MV-4-11 (cell line): ENCODE measurements at places on chromosomes 12 and 14.
A peak's percentile ranks its signal among the peaks of the same experiment; 100 is the strongest.

- no peak for DNase-seq
Observed at GRCh38 chr12:3558854-3559253, 67.9 kb downstream of the PRMT8 start.

DNA sequence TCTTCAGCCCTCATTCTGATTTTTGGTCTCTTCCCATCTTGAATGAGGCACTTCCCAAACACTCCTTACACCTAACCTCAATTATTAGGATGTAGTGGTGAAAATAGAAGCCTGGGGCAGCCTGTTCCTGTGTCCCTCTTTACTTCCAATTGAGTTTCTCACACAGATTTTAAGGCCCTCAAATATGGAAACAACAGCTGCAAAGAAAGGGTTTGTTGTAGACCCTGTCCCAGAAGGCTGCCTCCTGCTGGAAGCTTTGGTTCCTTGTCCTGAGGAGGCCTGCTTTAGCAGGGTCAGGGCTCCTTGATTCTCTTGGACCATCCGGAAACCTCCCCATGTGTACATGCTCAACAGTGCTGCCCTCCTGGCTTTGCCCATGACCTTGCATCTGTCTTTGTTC lies 101.3 kb downstream of the TGFB3 start:
- no peak for DNase-seq

DNA sequence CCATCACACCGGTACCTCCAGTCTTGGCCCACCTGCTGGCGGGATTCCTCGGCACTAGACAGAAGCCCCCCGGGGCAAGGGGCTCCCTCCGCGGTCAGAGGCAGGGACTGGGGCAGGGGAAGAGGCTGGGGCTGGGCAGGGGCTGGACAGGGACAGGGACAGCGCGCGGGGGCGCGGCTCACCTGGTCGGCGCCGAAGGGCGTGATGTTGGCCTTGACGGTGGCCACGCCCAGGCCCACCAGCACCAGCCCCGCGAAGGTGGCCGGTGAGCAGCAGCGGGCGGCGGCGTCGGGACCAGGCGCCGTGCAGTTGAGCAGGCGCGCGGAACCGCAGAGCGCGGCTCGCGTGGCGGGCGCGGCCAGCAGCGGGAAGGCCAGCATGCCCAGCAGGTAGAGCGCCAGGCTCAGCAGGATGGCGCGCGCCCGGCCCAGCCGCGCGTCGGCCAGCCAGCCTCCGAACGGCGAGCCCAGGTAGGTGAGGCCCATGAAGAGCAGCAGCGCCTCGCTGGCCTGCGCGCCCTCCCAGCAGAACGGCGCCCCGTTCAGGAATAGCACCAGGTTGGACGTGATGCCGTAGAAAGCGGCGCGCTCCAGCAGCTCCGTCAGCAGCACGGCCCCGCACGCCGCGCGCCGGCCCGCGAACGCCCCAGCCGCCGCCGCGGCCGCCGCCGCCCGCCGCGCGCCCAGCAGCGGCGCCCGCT lies 392 bp downstream of the SLC15A4 start:
- no peak for DNase-seq

DNA sequence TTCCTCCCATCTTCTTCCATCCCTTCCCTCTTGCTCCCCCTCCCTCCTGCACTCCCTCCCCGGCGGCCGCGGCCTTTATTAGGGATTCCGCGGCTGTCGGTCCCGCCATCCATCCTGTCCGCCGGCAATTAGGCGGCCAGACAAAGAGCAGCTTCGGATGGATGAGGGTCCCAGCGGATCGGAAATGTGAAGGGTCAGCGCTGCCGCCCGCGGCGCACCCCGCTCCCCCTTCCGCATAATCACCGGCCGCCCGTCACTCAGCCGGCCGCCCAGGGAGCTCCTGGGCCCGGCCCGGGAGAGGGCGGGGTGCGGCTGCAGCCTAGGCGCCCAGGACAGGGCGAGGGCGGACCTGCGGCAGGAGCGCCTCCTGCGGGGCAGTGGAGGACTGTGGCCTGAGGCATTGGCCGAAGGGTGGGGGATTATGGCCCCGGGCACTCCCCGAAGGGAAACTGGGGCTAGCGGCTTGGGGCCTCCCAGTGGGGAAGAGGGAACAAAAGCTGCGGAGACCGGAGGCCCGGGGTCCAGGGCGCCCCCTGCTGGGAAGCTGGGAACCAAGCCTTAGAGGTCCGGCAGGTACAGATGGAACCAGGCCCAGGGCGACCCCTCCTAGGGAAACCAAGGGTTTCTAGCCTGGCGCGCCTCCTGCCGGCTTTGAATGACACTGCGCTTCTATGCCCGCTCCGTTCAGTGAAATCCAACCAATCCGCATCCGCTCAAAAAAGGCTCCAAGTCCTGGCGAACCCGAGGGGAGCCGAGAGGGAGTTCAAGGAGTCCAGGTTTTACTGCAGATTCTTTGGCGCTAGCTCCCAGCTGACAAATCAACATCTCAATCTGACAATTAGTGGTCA lies 4.4 kb upstream of the DNAJC22 start:
- DNase-seq = peak; percentile 68

DNA sequence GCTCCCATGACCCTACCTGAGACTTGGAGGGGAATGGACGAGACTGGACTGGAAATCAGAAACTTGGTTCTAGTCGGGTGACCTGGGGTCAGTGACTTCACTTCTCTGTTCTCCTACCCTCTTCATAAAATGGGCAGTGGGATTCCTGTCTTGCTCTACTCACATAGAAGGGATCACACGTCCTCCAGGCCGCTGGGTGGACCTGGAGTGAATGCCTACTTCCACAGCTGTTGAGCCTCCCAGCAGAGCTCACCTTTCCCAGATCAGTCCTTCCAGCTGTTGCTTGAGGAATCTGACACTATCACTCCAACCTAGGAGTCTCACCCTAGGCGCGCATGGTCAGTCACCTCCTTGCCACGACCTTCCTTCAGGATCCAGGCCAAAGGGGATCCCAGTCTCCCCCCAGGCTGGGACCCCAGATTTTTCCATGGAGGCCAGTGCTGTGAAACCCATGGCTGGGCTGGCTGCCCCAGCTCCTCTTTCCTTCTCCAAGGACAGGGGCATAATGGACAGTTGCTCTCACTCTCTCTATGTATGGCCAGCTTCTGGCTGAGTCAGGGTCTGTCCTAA lies 637 bp downstream of the ACVRL1 start:
- DNase-seq = no peak

GRCh38 chr12:68638721-68639395 lies 28.2 kb downstream of the RAP1B start:
- no peak for DNase-seq

DNA sequence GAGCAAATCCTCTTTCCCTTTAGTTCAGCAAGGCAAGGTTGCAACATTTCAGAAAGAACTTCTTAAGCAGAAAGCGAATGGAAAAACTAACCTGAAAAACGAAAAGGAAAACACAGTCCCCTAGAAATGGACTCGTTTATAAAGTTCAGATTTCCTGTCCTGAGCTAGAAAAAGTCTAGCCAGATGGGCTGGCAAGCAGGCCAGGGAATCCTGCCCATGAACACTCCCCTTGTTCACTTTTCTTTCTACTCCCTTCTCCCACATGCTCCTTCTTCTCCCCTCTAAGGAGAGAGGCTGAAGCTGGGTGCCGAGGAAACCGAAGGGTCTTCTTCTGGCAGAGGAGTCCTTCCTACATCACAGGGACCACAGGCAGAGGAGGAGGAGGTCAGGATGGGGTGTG lies 27.1 kb downstream of the LTBP2 start:
- DNase-seq = no peak

GRCh38 chr14:99532310-99532709 lies 51.1 kb downstream of the CCNK start:
- DNase-seq = no peak

GRCh38 chr14:101463566-101464171 lies 97.6 kb upstream of the DIO3 start:
- DNase-seq = no peak

DNA sequence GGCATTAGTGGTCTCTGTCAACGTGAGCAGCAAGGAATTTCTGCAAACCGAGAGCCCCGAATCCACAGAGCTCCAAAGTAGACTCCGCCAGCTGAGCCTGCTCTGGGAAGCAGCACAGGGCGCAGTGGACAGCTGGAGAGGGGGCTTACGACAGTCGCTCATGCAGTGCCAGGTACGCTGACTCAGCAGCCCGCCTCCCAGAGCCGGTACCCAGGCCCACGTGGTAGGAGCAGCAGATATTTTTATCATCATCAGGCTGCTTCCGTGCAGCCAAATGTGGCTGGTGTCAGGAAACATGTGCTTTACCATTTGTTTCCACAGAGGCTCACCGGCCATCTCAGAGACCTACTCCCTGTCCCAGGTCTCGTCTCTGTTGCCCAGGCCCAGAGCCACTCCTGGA lies 73.7 kb downstream of the ESR2 start:
- no peak for DNase-seq

- no peak for DNase-seq
Observed at GRCh38 chr12:116104167-116104767, 173.2 kb downstream of the MED13L start.

GRCh38 chr12:103012884-103013283 lies 55.4 kb downstream of the ASCL1 start:
- no peak for DNase-seq

DNA sequence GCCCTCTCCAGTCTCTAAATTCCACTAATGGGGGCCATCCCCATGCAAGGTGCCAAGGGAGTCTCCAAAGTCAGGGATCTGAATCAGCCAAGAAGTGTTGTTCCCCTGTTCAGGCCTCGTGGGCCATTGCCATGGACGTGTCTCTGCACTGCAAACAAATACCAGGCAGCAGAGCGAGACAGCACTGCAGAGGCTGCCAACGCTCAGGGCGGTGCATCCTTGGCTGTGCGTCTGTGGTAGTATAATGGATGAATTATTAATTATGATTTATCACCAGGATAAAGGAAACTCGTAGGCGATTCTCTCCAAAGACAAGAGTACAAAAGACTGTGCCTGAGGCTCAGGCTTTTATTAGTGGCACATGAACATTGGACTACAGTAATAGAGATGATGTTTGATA lies 122.3 kb upstream of the NTF3 start:
- no peak for DNase-seq

DNA sequence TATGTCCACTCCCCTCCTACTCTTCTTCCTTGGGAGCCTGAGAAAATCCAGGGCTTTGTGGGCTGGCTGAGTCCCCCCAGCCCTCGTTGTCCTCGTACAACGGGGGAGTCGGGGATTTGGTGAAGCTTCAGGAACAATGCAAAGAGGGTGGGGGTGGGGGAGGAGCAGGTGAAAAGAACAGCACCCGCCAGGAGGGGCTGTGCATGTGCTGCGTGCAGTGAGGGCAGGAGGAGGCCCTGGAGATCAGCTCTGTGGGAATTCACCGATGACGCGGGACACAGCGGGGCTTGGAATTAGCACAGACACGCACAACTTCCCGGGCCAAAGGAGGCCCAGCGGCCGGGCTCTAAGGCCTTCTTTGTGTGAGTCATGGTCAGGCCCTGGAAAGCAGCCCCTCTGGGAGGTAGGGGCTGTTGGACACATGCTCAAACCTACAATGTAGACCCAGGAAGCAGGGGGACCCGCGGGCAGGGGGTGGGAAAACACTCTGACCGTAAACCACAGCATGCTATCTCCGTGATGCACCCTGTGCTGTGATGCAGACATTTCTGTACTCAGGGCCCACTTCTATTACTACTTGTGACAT lies 32.8 kb downstream of the RBM19 start:
- no peak for DNase-seq

DNA sequence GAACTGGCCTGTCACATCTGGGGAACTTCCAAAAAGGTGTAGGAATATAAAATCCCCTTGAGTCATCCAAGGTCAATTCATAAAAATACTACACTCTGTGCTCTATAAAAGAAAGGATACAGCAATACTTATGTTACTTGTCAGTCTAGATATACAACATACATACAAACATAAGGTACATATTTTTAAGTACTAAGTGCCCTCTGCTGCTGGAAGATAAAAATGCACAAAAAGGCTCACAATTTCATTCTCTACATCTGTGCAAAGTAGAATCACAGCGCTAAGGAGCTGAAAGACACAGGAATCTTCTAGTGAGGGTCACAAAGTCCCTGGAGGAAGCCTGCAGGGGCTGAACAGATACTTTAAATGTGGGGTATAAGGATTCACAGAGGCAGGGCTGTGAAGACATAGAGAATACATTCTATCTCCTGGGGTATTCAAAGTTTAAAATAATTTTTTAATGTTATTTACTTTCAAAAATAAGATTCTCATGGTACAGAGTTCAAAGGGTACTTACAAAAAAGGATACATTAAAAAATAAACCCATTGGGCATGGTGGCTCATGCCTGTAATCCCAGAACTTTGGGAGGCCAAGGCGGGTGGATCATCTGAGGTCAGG lies 10.2 kb upstream of the GOLGA5 start:
- DNase-seq = peak; percentile 66

DNA sequence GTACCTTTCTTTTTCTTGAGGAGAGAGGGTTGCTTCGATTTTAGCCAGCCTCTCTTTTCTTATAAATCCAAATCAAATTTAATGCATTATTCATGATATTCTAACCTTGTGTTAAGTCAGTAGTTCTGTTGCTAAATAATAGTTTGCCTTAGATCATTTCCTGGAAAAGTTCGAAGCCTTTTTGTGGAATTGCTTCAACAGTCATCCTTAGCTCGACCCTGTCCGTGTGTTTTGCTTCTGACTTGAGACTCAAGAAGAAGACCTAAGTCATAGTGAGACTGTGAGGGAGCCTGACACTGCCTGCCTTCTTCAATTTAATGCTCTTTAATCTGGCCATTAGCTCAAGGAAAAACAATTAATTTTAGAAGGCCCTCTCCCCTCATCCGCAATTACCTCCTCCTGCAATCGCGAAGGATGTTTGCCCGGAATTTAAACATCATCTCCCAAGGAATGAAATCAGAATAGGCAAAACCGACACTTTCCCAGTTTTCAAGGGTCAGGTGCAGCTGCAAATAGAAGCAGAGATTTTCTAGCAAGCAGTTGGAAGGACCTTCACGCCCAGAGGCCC lies 453 bp upstream of the SLC4A8 start:
- no peak for DNase-seq

GRCh38 chr14:50734950-50735695 lies 67.0 kb upstream of the SAV1 start:
- no peak for DNase-seq

DNA sequence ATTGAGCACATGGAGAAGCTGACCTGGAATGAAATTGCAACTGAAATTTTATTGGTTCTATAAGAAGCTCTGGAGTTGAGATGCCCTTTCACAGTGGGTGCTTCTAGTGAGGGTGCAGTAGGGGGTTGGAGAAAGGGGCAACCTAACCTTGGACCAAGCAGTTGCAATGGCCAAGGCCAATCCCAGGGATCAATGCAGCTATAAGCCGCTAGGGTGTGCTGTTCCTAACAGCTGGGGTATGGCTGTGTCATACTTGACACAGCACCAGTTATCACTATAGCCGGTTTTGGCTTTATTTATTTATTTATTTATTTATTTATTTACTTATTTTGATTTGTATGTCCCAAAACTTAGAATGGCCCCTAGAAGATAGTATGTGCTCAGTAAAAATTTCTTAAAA lies 505.9 kb downstream of the FLRT2 start:
- DNase-seq = peak; percentile 34

- DNase-seq = no peak
Observed at GRCh38 chr12:67415473-67415872, 146.3 kb downstream of the CAND1 start.

- no peak for DNase-seq
Observed at GRCh38 chr12:128459067-128459466, 192.1 kb downstream of the TMEM132C start.
